ENCODE measurements at places on chromosomes 3 and 15.

- DNase-seq = no peak
These were observed 129.6 kb upstream of the CNTN6 start for GRCh38 chr3:963255-963654.

- no peak for DNase-seq
These were observed 394.1 kb downstream of the PTPRG start for GRCh38 chr3:61955483-61955882.

DNA sequence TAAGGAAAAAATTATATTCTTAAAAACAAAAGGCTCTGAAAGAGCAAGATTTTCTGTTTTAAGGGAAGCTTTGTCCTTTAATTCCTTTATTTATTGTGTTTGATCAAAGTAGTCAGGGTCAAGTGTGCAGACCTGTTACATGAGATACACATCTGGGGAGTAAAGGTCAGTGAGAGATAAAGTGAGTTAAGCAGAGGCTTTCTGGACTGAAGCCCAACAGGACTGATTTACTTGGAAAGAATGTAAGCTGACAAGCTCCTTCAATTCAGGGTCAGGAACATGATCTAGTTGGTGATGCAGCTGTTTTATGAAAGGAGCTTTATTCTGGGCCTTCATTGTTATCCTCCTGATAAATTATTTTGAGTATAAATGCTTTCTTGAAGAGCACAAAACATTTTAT, 20.7 kb upstream of the OTOL1 start:
- DNase-seq = no peak

- DNase-seq = no peak
These were observed 33.0 kb downstream of the ARID3B start for GRCh38 chr15:74573987-74574386.

GRCh38 chr3:136682740-136683312, 69.4 kb downstream of the STAG1 start:
- no peak for DNase-seq

DNA sequence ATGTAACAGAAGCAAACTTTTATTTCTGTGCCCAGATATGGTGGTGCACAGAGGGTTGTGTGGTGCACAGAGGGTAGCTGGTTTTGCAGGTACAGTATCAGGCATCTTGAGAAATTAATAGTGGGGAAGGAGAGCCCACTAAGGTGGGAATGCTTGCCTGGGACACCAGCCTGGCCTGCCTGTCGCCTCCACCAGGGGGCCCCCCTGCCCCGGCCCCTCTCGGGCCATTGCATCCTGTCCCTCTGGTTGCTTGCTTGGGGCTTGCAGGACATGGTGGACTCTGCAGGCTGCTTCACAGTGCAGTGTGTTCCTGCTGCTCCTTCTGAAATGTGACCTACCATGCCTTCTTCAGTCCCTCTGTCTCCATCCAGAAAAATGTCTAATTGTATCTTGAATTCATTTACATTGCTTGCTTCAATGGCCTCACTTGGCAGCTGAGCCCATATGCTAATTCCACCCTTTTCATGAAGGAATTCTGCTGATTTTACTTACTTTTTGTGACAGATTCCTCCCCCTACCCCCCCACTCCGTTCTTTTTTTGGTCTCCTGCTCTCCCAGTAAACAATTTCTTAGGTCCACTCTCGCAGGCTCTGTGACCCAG, 73.6 kb downstream of the EEFSEC start:
- DNase-seq = no peak

DNA sequence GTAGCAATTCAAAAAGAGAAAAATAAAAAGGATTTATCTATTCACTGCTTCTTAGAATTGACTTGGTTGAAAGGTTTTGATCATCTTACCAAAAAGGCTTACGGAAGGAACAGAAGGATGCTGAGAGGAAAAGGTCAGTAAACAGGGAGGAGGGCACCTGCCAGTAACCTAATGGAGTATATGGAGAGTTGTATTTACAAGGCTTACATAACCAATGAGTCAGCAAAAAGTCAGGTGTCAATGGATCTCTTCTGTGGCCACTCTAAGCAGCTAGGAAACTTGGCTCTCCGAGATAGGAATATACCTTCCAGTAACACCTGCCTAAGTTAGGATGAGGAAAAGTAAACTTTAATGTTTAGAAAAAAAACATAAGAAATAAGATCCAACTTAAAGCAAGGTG, 80.5 kb upstream of the PLXND1 start:
- no peak for DNase-seq

- DNase-seq = no peak
These were observed 1108.3 kb downstream of the ROBO1 start for GRCh38 chr3:78659386-78659987.

Measured in left forelimb (tissue), 1 donor.